Kidney glomerular epithelial cell (primary cell): ENCODE measurements at places on chromosomes 6 and 20.

GRCh38 chr6:80134065-80134464, 27.6 kb downstream of the BCKDHB start:
- no peak for DNase-seq

DNA sequence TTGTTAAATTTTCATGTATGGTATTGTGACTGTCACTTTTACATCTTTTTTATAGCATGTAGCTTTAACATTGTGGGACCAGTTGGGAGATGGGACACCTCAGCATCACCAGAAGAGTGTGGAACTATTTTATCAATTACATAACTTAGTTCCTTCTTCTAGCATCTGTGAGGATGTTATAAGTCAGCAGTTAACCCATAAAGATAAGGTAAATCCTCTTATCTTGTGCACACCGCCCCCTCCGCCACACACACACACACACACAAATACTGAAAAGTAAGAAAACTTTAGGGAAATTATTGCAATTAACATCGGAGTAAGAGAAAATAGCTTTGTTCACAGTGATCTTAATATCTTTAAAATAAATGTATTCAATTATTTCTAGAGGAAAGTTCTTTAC, 60.9 kb downstream of the PGM3 start:
- no peak for DNase-seq

DNA sequence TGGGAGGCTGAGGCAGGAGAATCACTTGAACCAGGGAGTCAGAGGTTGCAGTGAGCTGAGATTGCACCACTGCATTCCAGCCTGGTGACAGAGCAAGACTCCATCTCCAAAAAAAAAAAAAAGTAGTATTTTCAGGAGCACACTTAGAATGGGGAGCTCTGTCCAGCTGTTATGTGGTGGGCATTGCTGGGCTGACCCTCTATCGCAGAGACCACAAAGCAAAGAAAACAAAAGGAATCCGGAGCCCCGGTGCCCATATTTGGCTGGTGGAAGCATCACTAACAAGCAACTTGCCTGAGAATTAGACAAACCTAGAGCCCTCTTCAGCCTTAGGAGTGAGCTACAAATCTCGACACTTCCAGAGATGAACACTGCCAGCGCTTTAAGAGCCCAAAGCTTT, 137.3 kb upstream of the GPR6 start:
- DNase-seq, result no peak

DNA sequence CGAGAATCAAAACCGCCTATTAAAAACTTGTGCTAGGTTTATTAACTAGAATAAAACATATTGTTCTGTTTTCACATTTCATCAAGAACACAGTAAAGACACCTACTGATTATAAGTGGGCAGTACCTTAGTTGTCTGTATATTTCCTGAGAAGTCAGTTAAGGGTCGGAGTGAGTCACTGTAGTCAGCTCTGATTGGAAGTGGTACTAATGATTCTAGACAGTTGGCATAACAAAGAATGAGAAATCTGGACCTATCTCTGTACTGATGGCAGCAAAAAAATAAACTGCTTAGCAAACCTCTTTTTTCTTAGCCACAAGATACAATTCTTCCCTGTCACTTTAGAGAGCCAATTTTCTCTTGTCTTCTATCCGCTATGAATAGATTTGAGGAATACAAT, 387.3 kb upstream of the ADGRB3 start:
- no peak for DNase-seq

DNA sequence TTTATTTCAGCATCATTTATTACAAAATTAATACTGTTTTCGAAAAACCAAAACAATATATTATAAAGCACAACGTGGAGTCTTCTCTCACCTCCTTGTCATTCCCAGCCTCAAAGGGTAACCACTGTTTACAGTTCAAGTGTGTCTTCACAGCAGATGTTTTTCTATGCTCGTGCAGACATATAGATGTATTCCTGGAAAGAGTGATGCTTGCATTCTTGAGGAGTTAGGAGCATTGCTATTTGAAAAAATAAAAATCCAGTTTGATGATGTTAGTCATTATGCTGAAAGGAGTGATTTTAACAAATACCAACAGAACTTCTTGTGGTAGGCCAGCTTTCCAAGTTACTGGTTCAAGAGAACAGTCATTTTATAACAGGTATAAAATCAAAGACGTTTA, 234.9 kb downstream of the BCKDHB start:
- DNase-seq, result no peak

GRCh38 chr6:44630125-44631028, 242.9 kb downstream of the CDC5L start:
- DNase-seq, result no peak

GRCh38 chr6:88360203-88360797, 194.2 kb upstream of the CNR1 start:
- peak; percentile 70 for DNase-seq
